H7 (cell line): ENCODE measurements at places on chromosomes 2 and 18.

DNA sequence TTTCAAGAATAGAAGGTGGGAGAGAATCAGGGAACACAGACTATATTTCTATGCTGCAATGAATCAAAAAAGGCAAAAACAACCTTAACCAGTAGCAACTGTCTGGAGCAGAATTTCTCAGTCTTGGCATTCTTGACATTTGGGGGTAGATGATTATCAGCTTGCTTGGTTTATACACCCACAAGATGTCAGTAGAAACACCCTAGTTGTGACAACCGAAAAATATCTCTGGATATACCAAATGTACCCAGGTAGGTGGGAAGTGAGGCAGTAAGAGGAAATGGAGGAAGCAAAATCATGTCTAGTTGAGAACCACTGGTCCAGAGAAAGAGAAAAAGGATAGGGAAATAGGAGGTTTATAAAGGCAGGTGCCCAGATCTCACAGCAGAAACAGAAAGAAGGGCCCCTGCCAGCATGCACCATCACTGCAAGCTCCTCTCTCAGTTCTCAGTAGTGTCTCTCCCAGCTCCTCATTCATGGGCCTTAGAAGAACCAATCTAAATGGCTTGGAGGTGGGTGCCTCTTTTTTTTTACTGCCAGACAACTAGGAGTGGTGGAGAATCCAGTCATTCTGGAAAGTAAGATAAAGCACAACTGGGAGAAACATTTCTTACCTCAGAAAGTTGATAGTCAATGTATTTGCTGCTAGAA is 50.4 kb downstream of the MBD2 start:
- DNase-seq: no peak

GRCh38 chr18:986051-986450 is 81.4 kb downstream of the ADCYAP1 start:
- DNase-seq: peak; percentile 22

DNA sequence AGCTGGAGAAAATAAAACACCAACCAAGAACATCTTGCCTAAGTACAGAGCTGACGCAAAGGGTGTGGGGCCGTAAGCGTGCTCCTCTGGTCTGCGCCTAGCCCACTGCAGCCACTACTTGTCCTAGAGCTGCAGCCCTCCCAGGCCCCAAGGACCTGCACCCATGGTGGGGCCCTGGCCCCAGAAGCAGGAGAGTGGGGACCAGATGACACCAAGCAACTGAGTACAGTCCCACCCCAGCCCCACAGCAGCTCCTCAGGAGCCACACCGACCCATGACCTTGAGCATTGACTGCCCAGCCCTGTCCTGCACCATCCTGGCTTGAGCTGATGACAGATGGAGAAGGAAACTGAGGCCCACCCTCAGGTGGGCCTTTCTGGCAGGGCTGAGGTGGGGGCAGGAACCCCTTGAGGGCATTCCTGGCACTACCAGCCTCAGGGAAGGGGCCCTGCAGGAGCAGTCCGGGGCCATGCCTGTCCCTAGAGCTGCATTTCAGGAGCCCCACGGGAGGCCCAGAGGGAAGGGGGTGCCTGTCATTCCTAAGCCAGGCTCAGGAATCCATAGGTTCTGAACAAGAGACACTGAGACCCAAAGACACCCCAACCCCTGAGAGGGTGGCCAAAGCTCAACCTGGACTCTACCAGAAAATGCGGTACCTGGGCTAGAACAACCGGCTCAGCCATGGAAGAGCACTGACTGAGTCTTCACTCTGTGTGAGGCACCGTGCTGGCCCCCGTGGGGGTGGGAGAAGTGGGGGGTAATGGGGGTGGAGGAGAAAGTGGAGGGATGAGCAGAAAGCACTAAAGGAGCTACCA is 4.9 kb downstream of the KIF1A start:
- DNase-seq: peak; percentile 39

DNA sequence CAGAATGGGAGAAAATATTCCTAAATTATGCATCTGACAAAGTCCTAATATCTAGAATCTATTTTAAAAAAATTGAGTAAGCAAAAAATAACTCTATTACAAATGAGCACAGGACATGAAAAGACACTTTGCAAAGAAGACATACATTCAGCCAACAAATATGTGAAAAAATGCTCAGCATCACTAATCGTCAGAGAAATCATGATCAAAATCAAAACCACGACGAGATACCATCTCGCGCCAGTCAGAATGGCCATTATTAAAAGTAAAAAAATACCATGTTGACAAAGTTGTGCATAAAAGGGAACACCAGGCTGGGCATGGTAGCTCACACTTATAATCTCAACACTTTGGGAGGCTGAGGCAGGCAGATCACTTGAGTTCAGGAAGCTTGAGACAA is 63.5 kb downstream of the EVA1A start:
- DNase-seq: no peak

DNA sequence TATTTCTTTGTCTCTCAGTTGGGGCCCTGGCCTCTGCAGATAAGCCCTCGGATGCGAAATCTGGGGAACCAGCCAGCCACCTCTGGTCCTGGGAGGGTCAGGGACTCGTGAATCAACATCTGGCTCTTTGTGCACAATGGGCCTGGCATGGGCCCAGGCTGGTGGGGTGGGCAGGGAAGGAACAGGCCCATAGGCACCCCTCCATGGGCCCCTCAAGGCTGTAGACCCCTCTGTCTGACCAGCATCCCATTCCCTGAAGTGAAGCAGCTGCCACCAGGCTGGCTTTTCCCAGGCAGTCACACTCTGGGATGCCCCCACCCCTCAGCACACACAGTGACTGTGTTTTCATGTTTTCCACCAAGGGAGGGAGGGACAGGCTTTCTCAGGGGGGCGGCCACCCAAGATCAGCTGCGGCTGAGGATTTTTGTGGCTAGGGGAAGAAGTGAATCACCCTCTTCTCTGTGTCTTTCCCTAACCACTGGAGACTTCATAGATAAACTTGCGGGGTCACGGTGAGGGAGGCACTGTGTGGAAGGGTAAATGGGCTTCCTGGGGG is 166.0 kb downstream of the AGAP1 start:
- no peak for DNase-seq

- DNase-seq: no peak
Observed at GRCh38 chr18:58225101-58225500, 181.1 kb downstream of the NEDD4L start.

- no peak for DNase-seq
Observed at GRCh38 chr2:203574824-203575223, 39.7 kb upstream of the RAPH1 start.

- no peak for DNase-seq
Observed at GRCh38 chr2:20130821-20131645, 79.6 kb upstream of the LAPTM4A start.

GRCh38 chr2:42792583-42793333 is at the start of gene HAAO:
Gene HAAO (minus strand): TSS chr2:42792583. CDS start chr2:42792536, 47 bp downstream.
- peak; percentile 90 for DNase-seq

- DNase-seq: no peak
Observed at GRCh38 chr2:178152033-178152432, 39.8 kb downstream of the RBM45 start.

DNA sequence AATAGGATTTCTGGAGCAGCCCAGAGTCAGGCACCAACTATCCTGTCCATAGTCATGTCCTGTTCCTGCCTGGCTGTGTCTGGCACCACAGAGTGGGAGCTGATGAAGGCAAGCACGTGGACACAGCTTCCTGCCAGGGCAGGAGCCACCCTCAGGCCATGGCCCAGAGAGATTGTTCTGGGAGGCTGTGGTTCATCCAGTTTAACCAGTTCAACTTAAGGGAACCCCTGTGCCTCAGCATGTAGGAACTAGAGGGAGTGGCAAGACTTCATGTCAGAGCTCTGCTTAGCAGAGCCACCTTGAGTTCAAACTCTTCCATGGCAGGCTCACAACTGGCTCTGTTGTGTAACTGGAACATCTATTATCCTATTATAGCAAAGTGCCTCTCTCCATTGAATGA is 73.2 kb upstream of the NCKAP5 start:
- peak; percentile 16 for DNase-seq

GRCh38 chr18:24388957-24389356 is 8.7 kb downstream of the OSBPL1A start:
- no peak for DNase-seq

DNA sequence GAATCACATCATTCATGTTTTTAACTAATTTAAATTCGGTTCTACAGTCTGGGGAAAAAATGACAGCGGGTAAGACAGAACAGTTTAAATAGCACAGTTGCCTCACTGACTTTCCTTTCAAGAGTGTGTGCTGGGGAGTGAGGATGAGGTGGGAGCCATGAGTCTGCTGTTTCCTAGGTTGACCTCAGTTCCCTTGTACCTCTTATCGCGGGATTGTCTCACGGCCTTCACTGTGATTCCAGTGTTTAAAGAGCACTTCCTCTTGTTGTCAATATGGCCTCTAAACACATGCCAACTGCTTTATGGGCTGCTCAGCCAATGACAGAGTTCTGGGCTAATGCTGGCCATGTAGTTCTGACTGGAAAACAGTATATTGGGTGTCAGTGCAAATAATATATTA is 41.6 kb upstream of the ALMS1 start:
- no peak for DNase-seq

- no peak for DNase-seq
Observed at GRCh38 chr2:9145109-9145751, 61.4 kb upstream of the ASAP2 start.

GRCh38 chr2:106542746-106543359 is 55.7 kb downstream of the CD8B2 start:
- peak; percentile 84 for DNase-seq

GRCh38 chr18:63348508-63349136 is 18.4 kb downstream of the KDSR start:
- DNase-seq: no peak

DNA sequence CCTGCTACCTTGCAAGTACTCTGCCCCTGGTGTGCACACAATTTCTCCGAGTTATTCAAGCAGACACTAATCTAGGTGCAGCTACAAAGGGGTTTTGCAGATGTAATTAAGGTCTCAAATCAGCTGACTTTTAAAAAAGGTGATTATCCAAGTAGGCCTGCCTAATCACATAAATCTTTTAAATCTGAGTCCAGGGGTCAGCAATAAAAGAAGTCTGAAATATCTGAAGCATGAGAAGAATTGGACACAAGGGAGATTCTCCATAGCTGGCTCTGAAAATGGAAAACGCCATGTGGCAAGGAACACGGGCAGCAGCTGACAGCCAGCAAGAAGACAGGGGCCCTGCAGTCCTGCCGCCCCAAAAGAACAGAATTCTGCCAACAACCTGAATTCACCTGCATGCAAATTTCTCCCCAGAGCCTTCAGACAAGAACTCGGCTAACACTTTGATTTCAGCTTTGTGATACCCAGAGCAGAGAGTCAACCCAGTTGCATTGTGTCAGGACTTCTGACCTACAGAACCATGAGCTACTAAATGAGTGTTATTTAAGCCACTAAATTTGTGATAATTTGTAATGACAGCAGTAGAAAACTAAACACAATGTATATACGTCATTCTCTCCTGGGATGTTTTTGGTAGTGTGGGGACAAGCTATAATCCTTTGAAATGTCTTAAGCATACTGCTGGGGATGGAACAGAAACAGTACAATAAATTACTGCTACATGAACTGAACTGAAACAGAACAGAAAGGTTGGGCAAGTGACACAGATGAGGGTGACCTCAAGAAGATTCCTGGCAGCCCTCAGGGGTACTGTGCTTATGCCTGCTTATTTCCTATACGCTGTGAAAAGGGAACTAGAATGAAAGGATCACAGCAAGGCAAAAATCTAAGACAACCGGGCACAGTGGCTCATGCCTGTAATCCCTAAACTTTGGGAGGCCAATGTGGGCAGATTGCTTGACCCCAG is 3.2 kb downstream of the INO80C start:
- no peak for DNase-seq

DNA sequence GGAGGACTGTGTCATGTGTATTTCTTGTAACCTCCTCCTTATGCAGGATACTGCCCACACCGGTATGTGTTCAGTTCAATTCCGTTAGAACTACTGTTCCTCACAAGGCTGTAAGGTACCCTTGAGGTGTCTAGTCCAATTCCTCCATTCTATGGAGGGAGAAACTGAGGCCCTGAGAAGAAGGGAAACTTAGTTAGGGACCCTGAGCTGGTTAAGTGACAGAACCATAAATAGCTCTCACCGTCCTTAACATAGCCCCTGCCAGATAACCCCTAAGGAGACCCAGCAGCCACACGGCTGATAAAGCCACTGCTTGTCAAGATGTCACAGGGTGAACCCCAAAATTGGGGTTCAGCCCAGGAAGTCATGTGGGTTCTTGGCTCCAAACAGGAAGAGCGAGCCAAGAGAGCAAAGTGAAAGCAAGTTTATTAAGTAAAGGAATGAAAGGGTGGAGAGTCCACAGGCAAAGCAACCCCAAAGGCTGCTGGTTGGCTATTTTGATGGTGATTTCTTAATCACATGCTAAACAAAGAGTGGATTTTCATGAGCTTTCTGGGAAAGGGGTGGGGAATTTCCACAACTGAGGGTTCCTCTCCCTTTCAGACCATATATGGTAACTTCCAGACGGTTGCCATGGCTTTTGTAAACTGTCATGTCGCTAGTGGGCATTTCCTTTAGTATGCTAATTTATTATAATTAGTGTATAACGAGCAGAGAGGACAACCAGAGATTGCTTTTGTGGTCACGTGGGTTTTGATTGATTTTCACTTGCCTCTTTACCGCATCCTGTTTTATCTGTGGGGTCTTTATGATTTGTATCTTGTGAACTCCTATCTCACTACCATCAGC is 83.4 kb upstream of the RTN4 start:
- DNase-seq: peak; percentile 70
